ENCODE measurements at places on chromosomes 11 and 22. TPM values are rescaled to one million over a fixed set of nuclear protein-coding genes. Genes with fewer than 3 reads are reported as not detected.

DNA sequence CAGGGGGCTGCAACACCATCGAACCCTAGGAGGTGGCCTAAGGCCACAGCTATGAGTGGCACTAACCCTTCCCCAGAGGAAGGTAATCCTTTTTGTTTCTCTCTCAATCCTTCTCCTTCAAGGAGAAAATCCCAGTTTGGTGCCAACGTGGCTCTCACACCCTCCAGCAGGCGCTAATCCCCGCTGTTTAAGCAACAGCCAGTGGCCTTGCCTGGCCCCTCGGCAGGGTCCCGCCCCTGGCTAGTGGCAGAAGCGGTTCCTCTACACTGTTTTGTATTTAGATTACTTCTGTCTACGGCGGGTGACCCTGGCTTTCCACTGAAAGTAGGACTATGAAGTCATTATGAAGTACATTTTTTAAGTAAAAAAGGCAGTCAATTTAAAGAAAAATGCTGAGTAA lies 15.5 kb downstream of the GNAZ start:
- no peaks in the 10 kb centered on the region for H3K27me3 ChIP-seq
- no peak overlapping the region for H3K4me3 ChIP-seq
- H3K4me1 ChIP-seq = no peaks in the 10 kb centered on the region
- H3K36me3 ChIP-seq = no peaks in the 10 kb centered on the region

- peaks cover 26% of the 10 kb centered on the region for H3K4me1 ChIP-seq
- no peak overlapping the region for H3K4me3 ChIP-seq
- no peak overlapping the region for H3K27ac ChIP-seq
These were observed 7.4 kb downstream of the WEE1 start for GRCh38 chr11:9580894-9581293.

GRCh38 chr11:58121096-58121495 lies 4.2 kb downstream of the OR9I1 start:
- no peaks in the 10 kb centered on the region for H3K4me1 ChIP-seq
- no peak for DNase-seq
- no peak overlapping the region for H3K4me3 ChIP-seq

DNA sequence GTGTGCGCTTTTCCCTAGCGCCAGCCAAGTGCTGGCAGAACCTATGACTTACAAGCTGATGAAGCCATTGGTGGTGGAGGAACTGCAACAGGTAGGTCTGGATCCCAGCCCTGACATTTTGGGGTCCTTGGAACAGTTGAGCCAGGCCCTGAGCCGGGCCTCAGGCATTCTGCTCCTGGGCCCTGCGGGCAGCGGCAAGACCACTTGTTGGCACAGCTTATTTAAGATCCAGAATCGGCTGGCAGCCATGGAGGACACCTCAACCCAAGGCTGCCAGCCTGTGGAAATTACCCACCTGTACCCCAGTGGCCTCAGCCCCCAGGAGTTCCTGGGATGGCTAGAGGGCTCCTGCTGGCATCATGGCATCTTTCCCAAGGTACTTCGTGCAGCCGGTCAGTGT lies 49.7 kb downstream of the DNHD1 start:
- no peaks in the 10 kb centered on the region for H3K27me3 ChIP-seq
- H3K4me1 ChIP-seq = no peaks in the 10 kb centered on the region
- H3K4me3 ChIP-seq = no peak overlapping the region
- no peaks in the 10 kb centered on the region for H3K36me3 ChIP-seq
- no peak for DNase-seq
- H3K27ac ChIP-seq = no peak overlapping the region

DNA sequence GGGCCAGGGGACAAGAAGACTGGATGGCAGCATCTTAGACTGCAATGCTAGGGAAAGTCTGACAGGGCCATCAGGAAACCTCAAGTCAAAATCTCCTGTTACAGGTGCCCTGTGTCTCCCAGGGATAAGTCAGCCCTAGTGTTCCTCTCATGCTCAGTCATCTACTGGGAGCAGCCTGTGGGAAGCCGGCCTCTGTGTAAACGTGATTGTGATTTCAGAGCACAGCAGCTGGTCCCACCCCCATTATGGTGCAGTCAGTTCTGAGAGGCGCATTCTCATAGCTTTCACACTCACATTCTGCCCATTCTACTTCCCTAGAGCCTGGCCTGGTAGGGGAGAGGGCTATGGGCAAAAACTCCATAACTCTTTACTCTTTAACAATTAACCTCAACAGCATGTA lies 7.2 kb upstream of the SLN start:
- H3K4me1 ChIP-seq = no peaks in the 10 kb centered on the region
- H3K36me3 ChIP-seq = no peaks in the 10 kb centered on the region
- no peaks in the 10 kb centered on the region for H3K27me3 ChIP-seq
- H3K4me3 ChIP-seq = no peak overlapping the region
- H3K27ac ChIP-seq = no peak overlapping the region

DNA sequence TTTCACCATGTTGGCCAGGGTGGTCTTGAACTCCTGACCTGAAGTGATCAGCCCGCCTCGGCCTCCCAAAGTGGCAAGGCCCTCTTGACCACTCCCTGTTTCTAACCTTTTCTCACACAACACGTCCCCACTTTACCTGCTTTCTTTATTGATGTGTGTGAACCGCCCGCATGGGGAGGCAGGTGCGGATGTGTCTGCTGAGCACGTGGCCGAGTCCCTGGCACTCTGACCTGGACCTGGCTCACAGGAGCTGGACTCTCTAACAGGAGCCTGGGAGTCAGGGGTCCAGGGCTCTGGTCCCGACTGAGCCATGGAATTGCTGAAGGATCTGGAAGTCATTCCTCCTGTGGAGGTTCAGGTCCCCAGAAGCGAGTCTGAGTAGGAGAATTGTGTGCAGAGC lies 40.0 kb downstream of the C11orf96 start:
- no peak overlapping the region for H3K4me3 ChIP-seq
- H3K4me1 ChIP-seq = peaks cover 5% of the 10 kb centered on the region
- DNase-seq = no peak
- no peaks in the 10 kb centered on the region for H3K36me3 ChIP-seq

GRCh38 chr11:12719221-12719620 lies 45.0 kb downstream of the TEAD1 start:
- no peaks in the 10 kb centered on the region for H3K36me3 ChIP-seq
- H3K4me1 ChIP-seq = peaks cover 14% of the 10 kb centered on the region
- no peak overlapping the region for H3K4me3 ChIP-seq
- H3K27me3 ChIP-seq = no peaks in the 10 kb centered on the region

GRCh38 chr11:93740730-93741093 lies 583 bp downstream of the TAF1D start:
- H3K4me1 ChIP-seq = peaks cover 21% of the 10 kb centered on the region

GRCh38 chr11:116607027-116607426 lies 165.8 kb downstream of the BUD13 start:
- no peaks in the 10 kb centered on the region for H3K4me1 ChIP-seq
- no peaks in the 10 kb centered on the region for H3K36me3 ChIP-seq
- H3K27ac ChIP-seq = no peak overlapping the region
- no peak for DNase-seq
- H3K27me3 ChIP-seq = no peaks in the 10 kb centered on the region

GRCh38 chr22:26894766-26895485 lies 237.5 kb downstream of the MIAT start:
- peaks cover 8% of the 10 kb centered on the region for H3K4me1 ChIP-seq
- peaks cover 8% of the 10 kb centered on the region for H3K27me3 ChIP-seq

- peaks cover 51% of the 10 kb centered on the region for H3K27me3 ChIP-seq
- no peaks in the 10 kb centered on the region for H3K36me3 ChIP-seq
- no peak for DNase-seq
- no peaks in the 10 kb centered on the region for H3K4me1 ChIP-seq
These were observed 15.8 kb downstream of the CDKN1C start for GRCh38 chr11:2869561-2870427.

GRCh38 chr22:32911503-32911902 lies 110.0 kb downstream of the TIMP3 start:
- DNase-seq = no peak
- no peaks in the 10 kb centered on the region for H3K27me3 ChIP-seq
- H3K4me1 ChIP-seq = no peaks in the 10 kb centered on the region
- no peak overlapping the region for H3K4me3 ChIP-seq
- H3K36me3 ChIP-seq = no peaks in the 10 kb centered on the region

DNA sequence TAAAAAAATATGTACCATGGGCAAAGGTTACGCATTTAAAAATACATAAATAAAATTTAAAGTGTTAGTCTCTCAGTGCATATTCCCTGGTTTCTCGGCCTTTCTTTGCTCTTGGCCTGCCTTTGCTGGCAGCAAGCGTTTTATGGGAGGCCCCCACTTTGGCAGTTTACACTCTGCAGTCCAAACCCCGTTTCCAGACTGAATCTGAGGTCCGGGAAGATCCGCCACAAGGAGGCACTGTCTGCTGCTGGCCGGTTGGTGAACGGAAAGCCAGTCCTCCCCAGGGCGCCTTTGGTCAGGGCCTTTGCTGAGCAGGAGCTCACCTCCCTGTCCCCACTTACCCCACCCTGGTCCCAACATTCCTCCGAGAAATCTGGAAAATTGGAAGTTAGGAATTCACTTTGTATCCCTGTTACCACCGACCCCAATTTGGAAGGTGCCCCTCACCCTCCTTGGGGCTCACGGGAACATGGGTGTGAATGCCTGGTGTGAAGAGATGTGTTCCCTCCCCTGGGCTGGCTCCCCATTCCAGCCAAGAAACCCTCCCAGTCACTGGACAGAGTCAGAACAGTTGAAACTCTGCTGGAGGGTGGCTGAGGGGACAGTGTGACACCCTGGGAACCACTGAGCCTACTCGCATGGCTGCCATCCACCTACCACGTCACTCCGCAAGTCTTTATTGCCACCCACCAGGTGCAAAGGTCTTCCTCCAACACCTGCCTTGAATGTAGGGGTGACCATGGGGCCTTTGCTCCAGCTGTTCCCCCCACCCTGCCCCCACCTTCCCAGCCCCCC lies 9.4 kb upstream of the SF1 start:
- no peaks in the 10 kb centered on the region for H3K4me1 ChIP-seq
- peak; percentile 82 for DNase-seq
- no peak overlapping the region for H3K4me3 ChIP-seq
- no peaks in the 10 kb centered on the region for H3K27me3 ChIP-seq

GRCh38 chr11:33692013-33692504 lies 8.6 kb downstream of the C11orf91 start:
- DNase-seq = peak; percentile 59
- no peaks in the 10 kb centered on the region for H3K27me3 ChIP-seq
- peaks cover 30% of the 10 kb centered on the region for H3K4me1 ChIP-seq
- H3K4me3 ChIP-seq = no peak overlapping the region
- H3K36me3 ChIP-seq = no peaks in the 10 kb centered on the region

DNA sequence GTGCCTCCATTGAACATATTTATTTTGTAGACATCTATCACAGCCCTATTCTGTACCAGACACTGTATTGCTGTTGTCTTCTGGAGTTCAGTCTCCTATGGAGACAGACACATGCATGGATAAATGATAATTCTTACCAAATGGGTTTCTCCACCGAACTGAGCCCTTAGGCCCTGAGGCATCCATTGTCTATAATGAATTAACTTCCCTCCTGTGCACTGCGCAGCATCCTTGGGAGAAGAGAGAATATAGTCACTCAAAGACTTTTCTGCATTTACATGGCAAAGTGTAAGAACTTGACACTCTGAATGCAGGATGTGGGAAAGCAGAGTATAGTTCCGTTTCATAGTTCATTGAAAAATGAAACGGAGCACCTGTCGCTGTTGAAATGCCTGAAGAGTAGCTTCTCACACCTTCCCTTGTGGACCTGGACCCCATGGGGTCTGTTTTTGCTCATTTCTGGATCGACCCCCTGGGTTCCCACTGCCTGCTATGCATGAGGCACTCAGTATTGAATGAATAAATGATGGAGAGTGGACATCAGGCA lies 6.2 kb downstream of the ZNRF3 start:
- H3K4me1 ChIP-seq = peaks cover 40% of the 10 kb centered on the region
- H3K4me3 ChIP-seq = no peak overlapping the region
- H3K27me3 ChIP-seq = no peaks in the 10 kb centered on the region
- H3K27ac ChIP-seq = no peak overlapping the region
- no peak for DNase-seq
- no peaks in the 10 kb centered on the region for H3K36me3 ChIP-seq

PHRF1 gene
- total RNA-seq = 29.8 TPM

DNAJB7 gene
- 0.64 TPM for total RNA-seq
